Putamen (tissue), 1 donor: ENCODE measurements at places on chromosomes 11 and 22.

- no peak for DNase-seq
These were observed 9.6 kb downstream of the TRPM5 start for GRCh38 chr11:2434506-2435255.

GRCh38 chr11:116471608-116472256, 301.1 kb downstream of the BUD13 start:
- no peak for DNase-seq

DNA sequence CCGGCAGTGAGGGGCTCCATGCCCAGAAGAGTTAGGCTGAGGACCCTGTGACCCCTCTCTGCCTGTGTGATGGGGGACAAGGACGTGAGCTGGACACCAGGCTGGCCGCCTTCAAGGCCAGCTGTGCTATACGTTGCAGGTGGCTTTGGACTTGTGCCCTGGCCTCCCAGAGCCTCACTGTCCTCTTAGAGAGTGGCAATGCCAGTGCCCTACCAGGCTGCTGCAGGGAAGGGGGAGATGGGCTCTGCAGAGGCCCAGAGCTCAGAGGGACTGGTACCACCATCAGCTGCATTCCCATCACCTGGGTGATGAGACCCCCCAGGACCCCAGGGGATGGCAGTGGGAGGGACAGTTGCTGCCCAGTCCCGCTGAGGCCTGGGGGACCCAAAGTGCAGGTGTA, 90.4 kb upstream of the SHISAL1 start:
- no peak for DNase-seq

DNA sequence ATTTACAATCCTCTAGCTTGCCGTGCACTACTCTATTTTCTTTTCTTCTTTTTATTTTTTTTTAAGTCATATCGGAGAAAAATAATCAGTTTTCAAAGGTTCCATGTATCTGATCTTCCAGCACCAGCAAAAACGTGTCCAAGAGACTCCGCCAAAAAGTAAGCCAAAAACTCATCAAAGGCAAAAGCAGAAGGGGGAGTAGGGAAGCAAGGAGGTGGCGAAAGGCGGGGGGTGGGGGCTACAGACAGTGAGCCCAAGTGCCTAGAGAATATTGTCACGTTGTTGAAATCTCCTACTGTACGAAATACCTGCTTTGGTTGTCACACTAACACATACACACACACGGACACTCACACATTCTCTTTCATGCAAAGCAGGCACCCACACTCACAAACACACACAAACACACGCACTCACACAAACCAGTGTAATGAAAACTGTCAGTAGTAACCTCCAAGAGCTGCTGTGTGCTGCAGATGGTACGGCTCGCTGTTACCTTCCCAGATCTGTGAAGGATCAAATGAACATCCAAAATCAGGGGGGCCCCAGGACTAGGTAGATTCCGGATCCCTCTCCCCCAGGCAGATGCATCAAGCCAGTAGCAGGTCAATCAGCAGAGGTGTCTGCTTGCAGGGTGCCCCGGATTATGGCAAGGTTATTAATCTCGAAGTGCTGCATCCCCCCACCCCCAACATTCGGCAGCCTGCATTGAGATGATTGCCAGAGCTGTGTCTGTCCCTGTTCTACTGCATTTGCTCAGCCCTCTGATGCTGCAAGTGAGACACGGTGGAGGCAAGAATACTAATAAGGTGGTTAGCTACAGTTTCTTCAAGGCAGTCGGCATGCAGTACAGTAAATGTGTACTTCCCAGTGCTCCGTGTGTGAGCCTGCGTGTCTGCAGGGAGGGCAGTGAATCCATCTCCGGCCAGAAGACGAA, at the start of gene LRRC4C:
TSS of gene LRRC4C (minus strand) at position 188 of the 937 bp plus-strand sequence.
- no peak for DNase-seq

DNA sequence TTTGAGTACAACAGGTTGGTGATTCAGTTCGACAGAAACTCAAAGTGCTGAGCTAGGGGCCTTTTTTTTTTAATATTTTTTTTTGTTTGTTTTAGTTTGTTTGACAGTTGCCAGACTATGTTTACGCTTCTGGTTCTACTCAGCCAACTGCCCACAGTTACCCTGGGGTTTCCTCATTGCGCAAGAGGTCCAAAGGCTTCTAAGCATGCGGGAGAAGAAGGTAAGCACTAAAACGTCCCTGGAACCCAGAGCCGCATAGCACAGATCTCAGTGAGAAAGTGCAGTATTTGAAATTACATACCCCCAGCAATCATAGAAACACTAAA, 649 bp downstream of the PRRG4 start:
- no peak for DNase-seq

DNA sequence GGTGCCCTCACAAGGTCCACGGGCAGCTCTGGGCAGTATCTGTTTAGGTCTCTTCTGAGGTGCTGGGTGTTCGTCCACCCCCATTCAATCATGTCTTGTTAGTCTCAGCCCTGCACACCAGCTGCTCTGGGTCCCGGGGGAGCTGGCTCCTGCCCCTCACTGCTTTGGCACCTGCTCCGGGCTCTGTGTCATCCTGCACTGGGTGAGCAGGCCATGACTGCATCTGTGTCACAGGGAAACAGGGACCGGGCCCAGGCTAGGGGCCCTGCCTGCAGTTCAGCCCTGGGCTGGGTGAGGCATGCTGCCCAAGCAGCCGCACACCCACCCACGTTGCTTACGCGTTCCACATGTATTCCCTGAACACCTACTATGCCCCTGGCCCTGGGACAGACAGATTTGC, 43.9 kb downstream of the ELFN2 start:
- no peak for DNase-seq

GRCh38 chr22:20569059-20570058, 61.9 kb downstream of the MED15 start:
- DNase-seq, result no peak

DNA sequence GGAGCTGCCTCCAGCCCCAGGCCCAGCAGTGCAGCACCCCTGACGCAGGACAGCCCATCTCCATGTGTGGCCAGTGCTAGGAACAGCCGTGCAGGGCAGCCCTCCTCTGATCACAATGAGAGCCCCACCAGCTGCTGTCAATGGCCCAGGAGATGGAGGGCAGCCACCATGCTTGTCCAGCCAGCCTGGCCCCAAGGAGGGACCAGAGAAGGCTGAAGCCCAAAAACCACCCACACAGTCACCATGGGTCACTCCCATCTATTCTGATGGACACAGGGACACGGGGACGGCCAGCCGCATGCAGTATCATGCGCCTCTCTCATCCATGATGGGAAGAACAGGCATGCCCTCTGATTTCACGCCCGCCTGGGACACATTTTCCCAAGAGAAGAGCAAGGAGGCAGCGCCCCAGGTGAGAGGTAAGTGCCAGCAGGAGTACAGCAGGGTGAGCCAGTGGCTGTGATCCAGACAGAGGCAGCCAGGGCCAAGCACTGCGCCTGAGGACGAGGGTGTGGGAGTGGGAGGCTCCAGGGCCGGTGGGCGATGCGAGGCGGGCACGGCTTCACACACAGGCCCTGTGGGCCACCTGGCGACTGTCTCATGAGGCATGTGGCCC, 33.6 kb upstream of the GNB1L start:
- DNase-seq, result no peak

DNA sequence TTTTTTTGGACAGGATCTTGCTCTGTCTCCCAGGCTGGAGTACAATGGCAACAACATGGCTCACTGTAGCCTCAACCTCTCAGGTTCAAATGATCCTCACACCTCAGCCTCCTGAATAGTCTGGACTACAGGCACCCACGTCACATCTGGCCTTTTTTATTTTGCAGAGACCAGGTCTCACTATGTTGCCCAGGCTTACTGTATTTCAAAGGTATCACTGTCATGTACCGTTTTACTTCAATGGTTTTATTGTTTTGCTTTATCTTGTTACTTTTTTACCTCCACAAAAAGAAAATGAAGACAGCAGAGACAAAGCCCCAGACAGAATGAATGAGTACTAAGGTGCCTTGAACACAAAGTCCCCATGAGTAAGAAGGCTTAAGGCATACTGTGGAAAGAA, 5.1 kb downstream of the TCF20 start:
- no peak for DNase-seq

DNA sequence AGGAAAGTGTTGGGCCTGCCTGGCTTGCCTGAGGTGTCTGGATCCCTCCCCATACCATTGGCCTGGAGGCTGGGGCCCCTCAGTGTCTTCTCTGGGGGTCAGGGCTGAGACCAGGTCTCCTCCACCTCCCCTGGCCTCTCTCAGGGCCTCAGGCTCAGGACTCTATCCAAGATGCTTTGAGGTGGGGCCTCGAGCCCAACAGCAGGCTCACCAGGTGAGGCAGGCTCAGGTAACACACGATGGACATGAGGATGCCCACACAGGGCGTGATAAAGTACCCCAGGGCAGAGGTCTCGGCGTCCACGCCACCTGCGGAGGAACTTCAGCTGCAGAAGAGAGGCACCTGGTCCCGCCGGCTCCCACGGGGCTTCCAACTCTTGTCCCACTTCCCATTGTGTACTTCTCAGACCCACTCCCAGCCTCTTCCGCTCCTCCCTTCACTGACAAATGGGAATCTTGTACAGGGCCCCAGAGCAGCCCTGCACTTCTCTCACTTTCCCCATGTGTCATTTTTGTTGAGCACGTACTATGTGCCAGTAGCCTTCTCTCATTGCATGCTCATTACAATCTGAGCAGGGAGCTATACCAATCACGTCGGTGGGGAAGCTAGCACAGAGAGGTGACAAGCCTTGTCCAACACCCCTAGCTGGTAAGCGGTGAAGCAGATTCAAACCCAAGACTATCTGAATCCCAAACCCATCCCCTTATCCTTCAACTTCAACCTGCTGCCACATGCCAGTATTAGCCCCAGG, 3.8 kb downstream of the SLC29A2 start:
- DNase-seq, result no peak

GRCh38 chr11:66716996-66717395, 12.0 kb downstream of the SPTBN2 start:
- DNase-seq, result no peak

GRCh38 chr11:34245041-34245440, 112.8 kb downstream of the ABTB2 start:
- no peak for DNase-seq

GRCh38 chr11:74438681-74439080, 28.7 kb downstream of the KCNE3 start:
- DNase-seq, result no peak

DNA sequence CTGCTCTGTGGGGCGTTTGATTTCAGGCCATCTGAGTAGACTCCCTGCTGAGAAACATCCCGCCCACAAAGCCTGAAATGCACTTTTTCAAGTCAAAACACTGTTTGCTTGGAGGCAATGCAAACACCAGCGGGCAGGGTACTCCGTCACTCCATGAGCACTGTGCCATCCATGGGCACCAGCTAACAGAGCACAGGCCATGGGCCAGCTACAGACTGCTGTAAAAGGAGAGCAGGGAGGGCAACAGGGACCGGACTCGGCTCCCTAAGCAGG, 16.6 kb upstream of the EFCAB6 start:
- DNase-seq, result no peak

GRCh38 chr11:57896361-57897145, 127.1 kb upstream of the OR9Q1 start:
- DNase-seq, result no peak

- no peak for DNase-seq
These were observed 115.8 kb upstream of the FGF3 start for GRCh38 chr11:69934861-69935494.

DNA sequence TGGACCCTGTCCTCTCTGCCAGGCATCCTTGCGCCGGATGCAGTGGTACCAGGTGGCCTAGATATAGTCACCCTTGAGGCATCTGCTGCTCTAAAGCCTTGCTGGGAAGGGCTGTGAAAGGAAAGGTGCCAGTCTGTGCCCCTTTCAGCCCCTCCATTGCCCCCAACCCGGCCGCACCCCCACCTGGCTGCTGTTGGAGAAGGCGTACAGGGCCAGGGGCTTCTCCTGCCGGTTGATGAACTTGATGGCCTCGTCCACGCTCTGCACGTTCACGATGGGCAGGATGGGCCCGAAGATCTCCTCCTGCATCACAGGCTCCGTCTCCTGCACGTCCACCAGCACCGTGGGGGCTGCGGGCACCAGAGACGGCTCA, 10.2 kb downstream of the ALDH3B2 start:
- no peak for DNase-seq

DNA sequence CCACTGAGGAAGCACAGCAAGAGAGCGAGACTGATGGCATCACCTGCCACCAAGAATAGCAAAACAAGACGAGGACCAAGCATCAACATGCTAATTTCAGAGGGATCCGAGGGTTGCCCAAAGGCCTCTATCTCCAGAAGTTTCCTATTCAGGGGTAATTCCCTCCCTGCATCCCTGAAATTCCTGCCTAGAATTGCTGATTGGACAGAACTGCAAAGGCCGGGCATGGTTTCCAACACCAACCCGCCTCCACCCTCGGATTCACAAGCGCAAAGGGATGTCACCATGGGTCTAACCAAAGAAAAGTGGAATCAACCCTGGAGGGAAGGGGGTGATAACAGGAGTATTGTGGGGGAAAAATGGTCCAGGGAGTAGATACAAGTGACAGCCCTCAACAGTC, 28.3 kb upstream of the ETS1 start:
- no peak for DNase-seq

DNA sequence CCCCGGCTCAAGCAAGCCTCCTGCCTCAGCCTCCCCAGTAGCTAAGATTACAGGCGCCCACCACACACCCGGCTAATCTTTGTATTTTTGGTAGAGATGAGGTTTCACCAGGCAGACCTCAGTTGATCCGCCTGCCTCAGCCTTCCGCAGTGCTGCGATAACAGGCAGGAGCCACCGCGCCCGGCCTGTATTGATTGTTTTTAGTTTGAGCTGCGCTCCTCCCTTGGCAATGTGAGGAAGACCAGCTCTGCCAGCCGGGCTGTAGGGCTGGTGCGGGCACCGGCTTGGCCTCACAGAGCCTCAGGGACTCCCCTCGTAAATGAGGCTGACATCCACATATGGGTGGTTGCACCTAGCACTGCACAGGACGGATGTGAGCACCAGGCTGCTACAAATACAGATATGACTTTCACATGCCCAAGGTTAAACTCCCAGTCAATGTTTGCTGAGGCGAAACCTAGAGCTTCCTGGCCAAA, 7.5 kb upstream of the SLC2A11 start:
- DNase-seq, result no peak

DNA sequence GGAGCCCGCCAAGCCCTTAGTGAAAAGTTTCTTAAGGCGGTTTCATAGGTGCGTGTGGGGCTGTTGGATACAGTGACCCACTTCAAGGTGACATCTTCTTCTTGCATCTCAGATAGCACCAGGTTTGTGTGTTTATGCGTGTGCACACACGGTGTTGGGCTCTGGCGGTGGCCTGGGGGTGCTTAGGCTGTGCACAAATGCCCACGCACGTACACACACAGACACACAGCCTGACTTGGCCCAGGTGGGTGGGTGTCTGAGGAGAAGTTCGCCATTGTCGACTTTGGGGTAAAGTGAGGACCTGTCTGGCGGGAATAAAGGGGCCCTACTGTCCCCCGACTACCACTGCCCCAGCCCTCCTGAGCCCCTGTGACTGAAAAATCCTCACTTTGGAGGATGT, 103.8 kb downstream of the KCNQ1 start:
- DNase-seq, result no peak

DNA sequence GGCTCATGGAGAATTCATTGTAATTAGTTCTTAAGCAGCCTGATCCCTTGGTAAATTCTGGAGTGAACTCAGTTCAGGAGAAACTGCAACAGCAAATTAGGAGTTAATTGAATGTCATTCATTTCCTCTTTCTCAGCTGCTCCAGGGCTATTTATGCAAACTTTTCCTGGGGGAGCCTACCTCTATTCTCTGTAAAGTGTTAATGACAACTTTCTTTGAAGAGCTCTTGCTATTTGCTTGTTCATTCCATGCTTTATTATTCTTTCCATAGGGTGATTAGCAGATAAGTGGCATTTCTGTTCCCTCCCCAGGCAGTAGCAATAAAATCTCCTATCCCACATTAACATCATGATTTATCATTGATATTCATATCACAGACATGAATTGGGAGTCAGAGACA, 267.6 kb upstream of the DDI1 start:
- DNase-seq, result no peak

- DNase-seq, result no peak
These were observed 122.8 kb downstream of the FAT3 start for GRCh38 chr11:92347454-92347853.
